Naive B cell (primary cell): ENCODE measurements at places on chromosomes 16 and 17.

DNA sequence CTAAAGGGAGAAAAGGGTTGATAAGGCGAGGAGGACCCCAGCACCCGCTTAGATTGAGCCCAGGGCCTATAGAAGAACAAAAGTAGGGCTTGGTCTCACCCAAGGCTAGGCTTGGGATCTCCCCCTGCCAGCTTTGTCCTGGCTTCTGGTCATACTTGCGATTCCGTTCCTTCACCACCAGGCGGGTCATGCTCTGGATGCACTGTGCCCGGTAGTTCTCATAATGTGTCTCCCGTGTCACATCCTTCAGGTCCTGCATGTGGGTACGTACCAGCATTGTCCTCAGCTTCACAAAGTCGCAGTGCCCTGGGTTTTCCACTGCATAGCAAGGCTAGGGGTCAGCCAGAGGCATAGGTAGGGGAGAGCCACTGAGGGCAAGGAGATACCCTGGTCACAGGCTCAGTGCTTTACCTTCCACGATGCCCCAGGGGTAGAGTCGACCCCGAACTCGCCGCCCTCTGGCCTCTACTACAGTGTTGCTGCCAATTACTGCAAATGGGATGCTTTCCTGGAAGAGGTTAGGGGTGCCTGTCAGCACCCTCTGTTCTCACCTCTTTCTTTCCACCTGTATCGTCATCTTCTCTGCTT, 6.5 kb upstream of the MTMR4 start:
- no peak for DNase-seq

DNA sequence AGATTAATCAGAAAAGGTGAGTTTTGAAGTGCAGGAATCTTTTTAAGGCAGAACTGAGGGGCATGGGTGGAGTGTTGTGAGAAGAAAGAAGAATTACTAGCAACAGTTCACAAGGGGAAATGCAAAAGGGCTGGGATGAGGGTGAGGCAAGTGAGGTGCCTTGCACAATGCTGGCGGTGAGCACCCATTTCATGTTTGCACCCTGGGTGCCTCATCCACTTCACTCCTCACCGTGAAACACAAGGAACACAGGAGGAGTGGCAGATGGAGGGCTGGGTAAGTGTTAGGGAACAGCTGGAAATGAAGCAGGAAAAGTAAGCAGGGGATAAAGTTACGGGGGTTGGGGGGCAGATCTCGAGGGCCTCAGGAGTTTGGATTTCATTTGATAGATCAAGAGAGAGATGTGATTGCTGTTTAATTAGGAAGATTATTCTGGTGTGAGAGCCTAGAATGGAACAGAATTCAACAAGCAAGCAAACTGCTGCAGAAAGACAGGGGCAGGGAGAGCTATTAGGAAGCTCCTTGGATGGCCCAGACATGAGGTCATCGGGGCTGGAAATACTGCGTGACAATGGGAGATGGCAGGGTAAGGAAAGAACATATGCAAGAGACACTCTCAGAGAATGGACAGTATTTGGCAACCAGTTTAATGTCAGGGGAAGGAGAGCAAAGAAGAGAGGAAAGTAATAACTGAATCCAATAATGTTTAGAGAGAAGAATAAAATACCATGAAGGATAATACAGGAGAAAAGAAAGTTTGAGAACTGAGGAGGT, 8.3 kb upstream of the HEATR6 start:
- DNase-seq: no peak

GRCh38 chr17:65776890-65777289, 215.4 kb upstream of the AXIN2 start:
- DNase-seq: no peak

GRCh38 chr16:29804020-29804419, 2.3 kb upstream of the MAZ start:
- DNase-seq: no peak

GRCh38 chr17:17849845-17850373, 13.1 kb upstream of the SREBF1 start:
- DNase-seq: peak; percentile 57

DNA sequence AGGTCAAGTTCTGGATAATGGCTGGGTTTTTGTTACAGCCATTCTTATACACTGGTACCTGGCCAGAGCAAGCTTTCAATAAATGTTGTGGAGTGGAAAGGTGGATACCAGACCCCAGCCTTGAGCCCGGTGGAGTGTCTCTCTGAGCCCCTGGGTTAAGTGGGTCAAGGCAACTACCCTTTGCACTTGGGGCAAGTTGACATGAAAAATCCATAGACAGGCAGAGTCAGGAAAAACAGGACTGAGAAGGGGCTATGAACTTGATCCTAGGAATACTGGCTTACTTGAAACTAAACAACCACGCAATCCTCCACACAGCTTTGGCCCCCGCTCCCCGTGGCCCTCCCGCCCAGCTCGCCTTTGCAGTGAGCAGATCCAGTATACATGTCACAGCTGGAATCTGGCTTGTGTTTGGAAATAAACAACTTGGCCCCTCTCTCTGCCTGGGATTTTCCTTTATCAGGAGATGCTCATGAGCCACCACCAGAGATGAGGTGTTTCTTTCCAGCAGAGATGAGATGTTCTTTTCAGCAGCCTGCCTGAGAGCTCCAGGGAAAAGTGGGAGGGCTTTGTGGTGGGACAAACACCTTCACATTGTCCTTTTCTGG, 65.9 kb downstream of the KSR1 start:
- no peak for DNase-seq

- no peak for DNase-seq
Measured at GRCh38 chr17:66443166-66443565, 140.8 kb downstream of the PRKCA start.

DNA sequence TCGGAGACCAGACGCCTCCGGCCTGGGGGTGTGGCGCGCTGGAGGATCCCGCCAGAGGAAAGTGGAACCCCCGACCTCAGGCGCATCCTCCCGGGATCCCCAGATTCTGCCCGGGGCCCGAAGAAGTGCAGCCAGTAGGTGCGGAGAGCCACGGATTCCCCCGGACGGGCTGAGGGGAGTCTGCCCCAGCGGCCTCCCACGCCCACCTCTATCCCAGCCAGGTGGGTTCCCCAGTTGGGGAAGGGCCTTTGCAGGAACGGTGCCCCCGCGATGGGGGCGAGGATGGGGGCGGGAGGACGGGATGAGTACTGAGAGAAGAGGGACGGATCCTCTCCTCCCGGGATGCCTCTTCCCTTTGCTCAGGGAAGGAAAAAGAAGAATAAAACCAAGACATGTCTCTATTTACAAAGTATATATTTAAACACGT, 5.1 kb downstream of the CBX8 start:
- no peak for DNase-seq

- no peak for DNase-seq
Measured at GRCh38 chr17:40242774-40243173, 23.7 kb downstream of the WIPF2 start.

DNA sequence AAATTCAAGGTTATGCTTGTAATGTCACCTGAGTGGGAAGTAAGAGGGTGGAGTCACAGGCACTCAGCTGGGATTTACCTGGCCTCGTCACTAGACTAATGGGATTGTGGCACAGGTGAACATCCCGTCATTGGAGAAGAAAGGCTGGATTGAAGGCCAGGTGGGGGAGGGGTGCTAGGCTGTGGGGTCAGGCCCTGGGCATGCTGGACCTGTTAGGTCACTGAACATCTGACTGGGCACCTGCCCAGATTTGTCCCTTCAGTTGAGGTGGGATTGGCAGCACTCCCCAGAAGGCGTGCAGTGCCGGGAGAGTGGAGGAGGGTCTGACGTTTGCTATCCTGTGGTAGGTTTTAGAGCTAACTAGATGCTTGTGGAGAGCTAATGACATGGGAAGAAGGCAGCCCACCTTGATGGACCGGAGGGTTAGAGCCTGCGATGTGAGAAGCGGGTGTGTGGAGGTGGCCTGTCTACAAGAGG, 161.5 kb upstream of the ZNF267 start:
- no peak for DNase-seq

DNA sequence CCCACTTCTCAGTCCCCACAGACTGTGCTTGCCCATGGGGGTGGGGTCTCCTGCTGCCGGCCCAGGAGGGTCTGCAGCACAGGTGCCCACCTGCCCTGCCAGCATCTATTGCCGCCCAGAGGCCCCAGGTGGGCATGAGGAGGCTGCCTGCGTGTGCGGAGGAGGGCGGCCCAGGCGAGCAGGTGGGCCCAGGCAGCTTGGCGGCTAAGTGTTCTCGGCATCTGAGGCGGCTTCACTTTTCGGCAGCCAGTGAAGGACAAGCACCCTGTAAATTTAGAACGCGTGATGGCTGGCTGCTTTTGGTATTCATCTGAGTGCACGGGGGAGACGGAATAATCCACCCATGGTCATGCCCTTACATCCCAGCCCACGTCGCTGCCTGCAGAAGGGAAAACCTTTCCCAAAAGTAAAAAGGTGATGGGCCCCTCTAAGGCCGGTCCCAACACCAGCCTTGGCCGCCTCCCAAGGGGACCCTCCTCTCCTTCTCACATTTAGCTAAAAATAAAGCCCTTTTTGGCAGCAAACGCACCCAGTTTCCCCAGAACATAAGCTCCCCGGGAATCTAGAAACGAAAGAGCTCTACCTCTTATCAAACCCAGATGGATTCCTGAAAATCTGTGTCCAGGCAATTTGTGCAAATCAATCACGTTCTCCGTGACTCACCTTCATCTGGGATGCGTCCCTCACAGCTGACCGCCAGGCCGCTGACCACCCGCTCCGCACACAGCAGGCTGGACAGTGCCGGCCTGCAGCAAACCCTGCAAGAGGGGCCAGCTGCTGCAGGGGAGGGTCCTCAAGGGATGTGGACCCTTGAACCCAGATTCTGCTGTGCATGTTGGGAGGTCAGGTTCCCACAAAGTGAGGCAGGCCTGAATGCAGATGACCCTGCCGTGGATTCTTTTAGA, 79.4 kb downstream of the RBFOX3 start:
- DNase-seq: no peak

DNA sequence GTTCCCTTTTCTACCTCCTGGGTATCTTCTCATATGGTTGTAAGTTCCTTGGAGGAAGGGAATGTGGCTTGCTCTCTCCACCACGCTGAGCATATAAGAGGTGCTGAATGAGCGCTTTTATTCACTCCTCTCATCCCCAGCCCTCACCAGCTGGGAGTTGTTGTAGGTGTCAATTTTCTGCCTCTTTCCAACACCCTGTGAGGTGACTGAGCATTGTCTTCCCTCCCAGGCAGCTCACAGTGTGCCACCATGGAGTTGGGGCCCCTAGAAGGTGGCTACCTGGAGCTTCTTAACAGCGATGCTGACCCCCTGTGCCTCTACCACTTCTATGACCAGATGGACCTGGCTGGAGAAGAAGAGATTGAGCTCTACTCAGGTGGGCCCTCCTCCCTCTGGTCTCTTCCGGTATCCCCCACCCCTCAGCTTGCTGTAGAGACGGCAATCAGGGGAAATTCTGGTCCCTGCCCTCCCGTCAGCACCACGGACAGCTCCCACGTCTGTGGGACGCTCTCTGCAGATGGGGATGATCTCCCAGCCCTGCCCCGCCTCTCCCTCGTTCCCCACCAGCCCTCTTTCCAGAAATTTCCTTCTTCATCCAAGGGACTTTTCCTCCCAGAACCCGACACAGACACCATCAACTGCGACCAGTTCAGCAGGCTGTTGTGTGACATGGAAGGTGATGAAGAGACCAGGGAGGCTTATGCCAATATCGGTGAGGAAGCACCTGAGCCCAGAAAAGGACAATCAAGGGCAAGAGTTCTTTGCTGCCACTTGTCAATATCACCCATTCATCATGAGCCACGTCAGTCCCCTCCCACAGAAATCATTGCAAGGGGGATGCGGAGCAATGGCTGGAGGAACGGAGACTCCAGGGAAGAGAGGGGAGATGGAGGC, 18.3 kb downstream of the CIITA start:
- no peak for DNase-seq

GRCh38 chr16:71172481-71173207, 57.9 kb downstream of the HYDIN start:
- no peak for DNase-seq

DNA sequence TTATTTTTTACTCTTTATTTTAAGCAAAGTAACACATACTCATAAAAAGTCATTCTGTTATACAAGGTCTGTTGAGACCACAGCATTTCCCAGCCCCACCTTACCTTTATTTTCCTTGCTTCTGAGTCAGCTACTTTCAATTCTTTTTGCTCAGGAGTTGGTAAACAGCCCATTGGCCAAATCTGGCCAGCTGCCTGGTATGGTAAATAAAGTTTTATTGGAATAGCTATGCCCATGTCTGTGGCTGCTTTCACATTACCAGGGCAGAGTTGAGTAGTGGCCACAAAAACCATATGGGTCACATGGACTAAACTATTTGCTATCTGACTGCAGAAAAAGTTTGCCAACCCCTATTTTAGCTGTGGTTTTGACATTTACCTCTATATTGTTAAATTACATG, 3.4 kb upstream of the NSRP1 start:
- no peak for DNase-seq

- no peak for DNase-seq
Measured at GRCh38 chr16:85662482-85662812, 26.3 kb downstream of the GINS2 start.

- DNase-seq: no peak
Measured at GRCh38 chr17:63645775-63646487, 23.7 kb downstream of the MAP3K3 start.

DNA sequence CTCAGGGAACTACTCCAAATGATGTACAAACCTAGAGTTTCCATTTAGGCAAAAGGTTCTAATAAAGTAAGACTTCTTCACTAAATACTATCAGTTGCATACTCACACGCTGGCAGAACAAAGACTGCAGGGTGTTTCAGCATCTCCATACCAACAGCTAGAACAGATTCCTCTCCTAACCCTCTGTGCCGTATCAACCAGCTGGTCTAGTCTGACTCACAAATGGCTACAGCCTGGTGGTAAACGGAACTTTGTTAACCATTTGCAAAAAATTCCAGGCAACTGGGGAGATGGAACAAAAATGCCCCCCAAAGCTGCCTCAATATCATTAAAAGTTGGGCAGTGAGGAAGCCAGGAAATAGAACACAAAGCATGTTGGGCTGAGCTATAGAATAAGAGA, 217.1 kb downstream of the GRIN2A start:
- no peak for DNase-seq

DNA sequence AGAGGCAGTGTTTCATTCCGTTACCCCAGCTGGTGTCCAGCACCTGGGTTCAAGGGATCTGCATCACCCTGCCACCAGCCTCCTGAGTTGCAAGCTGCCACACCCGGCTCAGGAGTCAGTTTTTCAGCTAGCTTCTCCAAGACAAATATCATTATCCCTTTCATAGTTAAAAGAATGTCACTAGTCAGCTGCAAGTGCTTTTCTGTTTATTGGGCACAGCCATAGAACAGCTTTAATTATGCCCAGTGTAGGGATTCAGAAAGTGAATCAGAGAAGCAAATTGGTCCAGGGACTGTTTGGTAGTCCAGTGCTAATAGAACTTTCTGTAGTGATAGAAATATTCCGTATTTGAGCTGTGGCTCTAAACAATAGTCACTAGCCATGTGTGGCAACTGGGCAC, 2.9 kb upstream of the AOC3 start:
- DNase-seq: no peak

GRCh38 chr17:46117850-46118696, 75.2 kb downstream of the KANSL1 start:
- DNase-seq: no peak

DNA sequence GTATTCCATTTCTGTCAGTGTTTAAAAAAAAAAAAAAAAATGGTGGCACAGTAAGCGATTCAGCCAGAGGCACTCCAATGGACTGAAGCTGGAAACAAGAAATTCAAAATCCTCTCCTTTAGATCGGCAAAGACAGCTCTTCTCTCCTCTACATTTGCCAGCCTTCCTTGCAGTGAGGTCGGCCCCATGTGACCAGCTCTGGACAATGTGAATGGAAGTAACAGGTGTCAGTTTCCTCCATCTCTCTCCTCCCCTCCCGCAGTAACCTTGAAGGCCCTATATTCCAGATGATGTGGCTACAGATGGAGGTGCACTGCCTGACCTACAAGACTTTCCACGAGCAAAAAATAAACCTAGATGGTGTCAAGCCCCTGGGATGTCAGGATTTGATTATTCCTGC, 15.0 kb downstream of the CUEDC1 start:
- no peak for DNase-seq
